ENCODE measurements at places on chromosomes 6 and 20.

DNA sequence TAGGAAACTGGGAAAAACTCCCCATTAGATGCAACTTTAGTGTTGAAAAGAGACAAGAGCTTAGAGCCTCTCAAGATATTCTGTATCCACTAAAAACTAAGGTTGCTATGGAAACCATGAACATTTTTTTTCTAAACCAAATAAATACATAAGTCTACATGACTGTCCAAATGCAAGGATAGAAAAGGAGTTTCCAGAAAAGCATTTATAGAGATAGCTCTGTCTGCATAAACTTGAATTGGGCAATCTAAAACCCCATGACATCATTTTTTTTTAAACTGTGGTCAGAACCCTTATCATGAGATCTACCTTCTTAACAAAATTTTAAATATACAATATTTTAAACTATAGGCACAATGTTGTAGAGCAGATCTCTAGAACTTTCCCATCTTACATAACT lies 36.4 kb upstream of the FAM83B start:
- DNase-seq: no peak

- DNase-seq: no peak
These were observed 95.6 kb downstream of the OPRM1 start for GRCh38 chr6:154134471-154135147.

GRCh38 chr6:6901205-6901719 lies 206.5 kb upstream of the RREB1 start:
- no peak for DNase-seq

- no peak for DNase-seq
These were observed 53.6 kb downstream of the FOXF2 start for GRCh38 chr6:1442929-1443328.

GRCh38 chr6:164005004-164005711 lies 590.6 kb downstream of the QKI start:
- peak; percentile 23 for DNase-seq

GRCh38 chr6:37967651-37968050 lies 148.1 kb downstream of the ZFAND3 start:
- no peak for DNase-seq

GRCh38 chr6:36914227-36914794 lies 28.6 kb downstream of the C6orf89 start:
- DNase-seq: peak; percentile 80

DNA sequence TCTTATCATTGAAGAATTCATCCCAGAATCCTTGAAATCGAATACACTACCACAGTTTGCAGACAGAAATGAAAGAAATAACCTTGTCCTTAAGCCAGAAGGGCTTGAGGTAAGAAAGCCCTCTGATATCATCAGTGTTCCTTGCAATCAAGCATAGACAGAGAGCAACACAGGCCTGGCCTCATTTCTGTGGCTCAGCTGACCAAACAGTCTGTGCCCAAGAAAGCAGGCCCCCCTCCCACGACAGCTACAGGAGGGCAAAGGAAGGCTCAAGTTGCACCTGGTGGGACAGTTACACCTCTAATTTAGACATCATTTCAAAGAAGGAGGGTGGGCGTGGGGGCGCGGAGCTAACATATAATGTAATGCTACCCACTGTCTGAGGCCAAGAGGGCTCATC lies 21.6 kb downstream of the KIF16B start:
- no peak for DNase-seq

DNA sequence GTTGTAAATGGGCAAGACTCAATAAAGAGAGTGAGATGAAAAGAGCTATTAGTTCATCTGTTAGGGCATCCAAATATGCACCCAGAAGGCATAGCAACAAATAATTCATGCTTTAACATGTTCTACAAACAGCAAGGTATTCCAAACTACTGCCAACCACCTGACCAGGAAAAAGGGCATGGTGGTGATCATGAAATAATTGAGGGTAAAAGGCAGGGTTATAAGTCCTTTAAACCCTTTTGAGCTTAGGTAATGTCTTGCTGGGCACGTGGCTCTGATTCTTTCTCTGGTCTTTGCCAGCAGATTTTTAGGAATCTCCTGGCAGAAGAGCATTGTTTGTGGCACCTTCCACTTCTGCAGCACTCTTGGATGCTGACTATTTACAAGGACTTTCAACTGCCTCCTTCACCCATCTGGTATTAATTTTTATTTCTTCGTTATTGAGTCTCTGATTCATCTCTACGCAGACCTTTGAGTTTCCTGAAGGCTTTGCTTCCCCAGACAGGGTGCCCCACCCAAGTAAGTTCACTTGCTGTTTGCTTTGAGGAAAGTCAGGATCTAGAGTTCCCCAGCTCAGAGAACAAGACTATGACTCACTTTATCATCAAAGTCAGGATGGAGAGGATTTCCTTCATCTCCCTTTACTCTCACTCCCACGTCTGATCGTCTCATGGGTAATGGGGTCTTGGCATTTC lies 83.4 kb upstream of the NEDD9 start:
- peak; percentile 81 for DNase-seq
